A549 treated with DMSO at 1 μM for 4 hours (cell line): ENCODE measurements at places on chromosomes 4 and X. TPM values are rescaled to one million over a fixed set of nuclear protein-coding genes. Genes with fewer than 3 reads are reported as not detected.

RXFP1 gene
- not detected in 5 replicates for total RNA-seq

CXCL3 gene
- 6.1 to 8.4 TPM (median 6.9 TPM) in 5 replicates for total RNA-seq

NEIL3 gene
- 12.9 to 17.3 TPM (median 16.1 TPM) in 5 replicates for total RNA-seq

ARMCX1 gene
- total RNA-seq: 0.24 to 0.38 TPM (median 0.35 TPM) in 5 replicates
